ENCODE measurements at places on chromosomes 12 and 14. TPM values are rescaled to one million over a fixed set of nuclear protein-coding genes. Genes with fewer than 3 reads are reported as not detected.

Gene ATG14
- polyA plus RNA-seq, result 7.2 TPM

Gene ZNF839
- polyA plus RNA-seq, result 31.6 TPM

Gene SYT10
- not detected for polyA plus RNA-seq

Gene TAS2R9
- not detected for polyA plus RNA-seq

Gene GLIPR1L1
- not detected for polyA plus RNA-seq
